ENCODE measurements at places on chromosomes 1 and 21.

DNA sequence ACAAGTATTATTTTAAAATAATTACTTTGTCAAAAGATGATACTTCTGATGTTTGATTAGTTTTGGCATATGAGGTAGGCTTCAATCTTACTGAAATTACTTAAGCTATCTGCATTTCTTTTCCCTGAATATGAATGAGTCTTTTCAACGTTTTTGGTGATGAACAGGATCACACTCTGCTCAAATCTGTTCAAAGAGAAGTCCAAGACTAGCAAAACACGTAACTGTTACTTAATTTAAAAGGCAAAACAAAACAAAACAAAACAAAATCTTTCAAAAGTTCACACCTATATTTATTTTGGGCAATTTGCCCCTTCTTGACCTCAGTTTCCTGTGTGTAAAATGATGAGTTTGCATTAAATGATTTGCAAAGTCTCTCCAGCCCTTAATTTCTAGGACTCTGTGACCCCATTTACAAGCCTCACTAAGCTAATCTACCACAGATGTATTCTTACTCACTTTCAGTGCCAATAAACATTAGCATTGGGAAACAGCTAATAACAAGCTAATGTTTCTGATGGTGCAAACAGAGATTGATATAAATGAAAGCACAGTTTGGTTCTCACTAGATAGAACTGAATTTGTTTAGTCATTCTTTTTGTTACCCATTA, 865.4 kb downstream of the LTN1 start:
- DNase-seq, result peak; percentile 81

GRCh38 chr1:50279622-50280330, 143.5 kb downstream of the DMRTA2 start:
- DNase-seq, result no peak

- peak; percentile 32 for DNase-seq
Observed at GRCh38 chr21:20996421-20997310, 1.5 kb upstream of the NCAM2 start.

DNA sequence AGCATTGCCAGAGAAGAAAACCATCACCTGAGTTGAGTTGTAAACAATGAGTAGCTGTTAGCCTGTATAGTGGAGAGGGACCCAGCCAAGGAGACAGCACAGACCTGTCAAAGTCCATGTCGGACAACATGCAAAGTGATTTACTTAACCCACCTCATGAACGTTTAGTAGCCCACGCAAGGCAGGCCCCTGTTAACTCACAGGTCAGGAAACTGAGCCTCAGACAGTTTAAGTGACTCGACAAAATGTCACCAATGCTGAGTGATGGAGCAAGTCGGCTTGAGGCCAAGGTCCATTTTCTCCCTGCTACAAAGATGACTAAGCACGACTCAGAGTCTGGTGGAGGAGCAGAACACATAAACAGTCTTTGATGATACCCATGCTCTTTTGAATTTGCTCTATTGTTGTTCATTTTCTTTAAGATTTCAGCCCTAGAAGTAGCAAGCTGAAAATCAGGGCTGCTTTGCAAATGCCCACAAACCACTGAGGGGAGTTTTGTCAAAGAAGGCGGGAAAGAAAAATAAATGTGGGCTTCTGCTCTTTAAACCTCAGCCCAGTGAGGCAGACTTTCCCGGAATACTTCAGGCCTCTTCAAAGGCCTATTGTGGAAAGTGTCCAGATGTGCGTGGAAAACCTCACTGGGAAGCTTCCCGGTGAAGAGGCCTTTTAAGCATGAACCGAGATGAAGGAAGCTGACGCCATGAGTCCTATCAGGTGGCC, 83.8 kb upstream of the HOOK1 start:
- peak; percentile 87 for DNase-seq

GRCh38 chr1:182962554-182963115, 9.7 kb upstream of the SHCBP1L start:
- peak; percentile 86 for DNase-seq

DNA sequence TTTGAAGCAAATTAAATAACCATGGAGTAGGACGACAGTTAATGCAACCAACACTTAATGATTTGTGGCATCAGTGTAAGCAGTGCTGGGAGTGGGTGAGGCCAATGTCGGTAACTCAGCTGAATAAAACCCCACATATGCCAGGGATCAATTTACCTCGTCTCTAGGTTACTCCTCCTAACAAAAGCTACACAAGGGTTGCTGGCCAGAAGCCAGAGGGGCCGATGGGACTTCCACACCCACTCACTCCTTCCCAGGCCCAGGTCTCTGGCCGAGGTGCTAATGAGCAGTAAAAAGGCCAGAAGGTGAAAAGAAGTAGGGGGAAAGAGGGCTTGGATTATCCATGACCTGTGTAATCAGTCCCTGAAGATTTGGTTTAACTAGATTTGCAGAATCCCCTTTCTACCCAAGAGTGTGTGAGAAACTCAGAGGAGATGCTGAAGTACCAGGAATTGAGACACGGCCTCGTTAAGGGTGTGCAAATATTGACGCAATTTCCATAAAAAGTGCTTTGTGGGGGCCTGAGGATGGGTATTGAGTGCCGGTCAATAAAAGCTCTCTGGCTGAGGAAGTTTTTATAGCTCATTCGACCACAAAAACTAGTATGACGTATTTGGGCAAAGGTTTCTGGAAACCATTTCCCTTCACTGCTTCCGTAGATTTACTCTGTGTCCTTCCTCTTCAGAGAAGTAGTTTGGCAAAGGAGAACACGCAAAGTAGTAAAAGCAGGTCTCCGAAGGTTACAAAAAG, 145.5 kb downstream of the TBX15 start:
- no peak for DNase-seq

Data from fibroblast of gingiva (primary cell).